ENCODE measurements at places on chromosomes 2 and 18. TPM values are rescaled to one million over a fixed set of nuclear protein-coding genes. Genes with fewer than 3 reads are reported as not detected.

GRCh38 chr18:77062518-77063003 lies 70.0 kb downstream of the MBP start:
- DNase-seq: no peak

GRCh38 chr2:19812166-19812565 lies 89.6 kb downstream of the TTC32 start:
- no peak for DNase-seq

DNA sequence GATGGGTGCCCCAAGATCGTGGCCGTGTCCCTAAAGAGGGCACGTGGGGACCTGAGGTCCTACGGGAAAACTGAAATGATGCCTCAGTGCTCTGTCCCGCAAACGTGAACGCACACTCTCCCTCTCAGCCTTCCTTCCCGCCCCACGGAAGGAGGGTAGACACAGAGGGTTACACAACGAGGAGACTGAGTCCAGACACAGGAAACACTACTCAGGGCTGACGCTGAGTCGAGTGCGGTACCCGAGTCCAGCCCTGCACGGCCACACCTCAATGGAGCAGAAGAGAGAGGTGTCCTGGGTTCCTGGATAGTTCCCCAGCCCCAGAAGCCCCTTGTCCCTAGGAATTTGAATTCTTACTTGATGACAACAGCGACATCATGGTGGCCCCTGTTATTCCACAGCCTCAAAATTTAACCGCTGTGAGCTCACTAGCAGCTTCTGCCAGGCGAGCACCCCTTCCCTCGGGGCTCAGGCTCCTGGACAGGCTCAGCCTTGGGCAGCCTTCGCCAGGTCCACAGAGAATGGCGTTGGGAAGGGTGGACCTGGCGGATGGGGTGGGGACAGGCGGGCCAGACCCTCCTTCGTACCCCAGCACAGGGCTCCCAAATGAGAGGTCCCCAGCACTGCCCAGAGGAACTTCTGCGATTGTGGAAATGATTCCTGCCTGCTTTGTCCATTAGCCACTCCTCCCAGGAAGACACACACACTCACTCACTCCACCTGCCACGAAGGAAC lies 980 bp upstream of the RNPEPL1 start:
- no peak for DNase-seq

DNA sequence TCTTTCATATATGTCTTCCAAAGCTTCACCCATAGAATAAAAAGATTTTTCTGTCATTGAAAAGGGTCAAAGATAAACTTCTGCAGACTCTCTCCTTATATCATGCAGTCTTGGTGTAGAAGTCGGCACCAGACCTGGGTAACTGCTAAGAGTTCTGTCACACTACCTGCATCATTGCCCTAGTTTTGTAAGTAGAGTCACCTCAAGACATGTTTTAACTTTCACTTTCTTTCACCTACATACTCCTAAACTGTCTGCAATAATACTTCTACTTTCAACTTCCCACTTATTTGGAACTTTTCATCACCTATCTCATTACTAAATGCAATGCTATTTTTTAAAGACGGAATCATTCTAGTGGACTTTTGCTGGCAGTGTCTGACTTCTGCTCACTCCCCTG lies 475.6 kb upstream of the VRK2 start:
- DNase-seq: no peak

- DNase-seq: no peak
Observed at GRCh38 chr2:165584126-165584654, 114.7 kb downstream of the CSRNP3 start.

GRCh38 chr18:48922801-48923730 lies 27.7 kb downstream of the SMAD7 start:
- peak; percentile 63 for DNase-seq

DNA sequence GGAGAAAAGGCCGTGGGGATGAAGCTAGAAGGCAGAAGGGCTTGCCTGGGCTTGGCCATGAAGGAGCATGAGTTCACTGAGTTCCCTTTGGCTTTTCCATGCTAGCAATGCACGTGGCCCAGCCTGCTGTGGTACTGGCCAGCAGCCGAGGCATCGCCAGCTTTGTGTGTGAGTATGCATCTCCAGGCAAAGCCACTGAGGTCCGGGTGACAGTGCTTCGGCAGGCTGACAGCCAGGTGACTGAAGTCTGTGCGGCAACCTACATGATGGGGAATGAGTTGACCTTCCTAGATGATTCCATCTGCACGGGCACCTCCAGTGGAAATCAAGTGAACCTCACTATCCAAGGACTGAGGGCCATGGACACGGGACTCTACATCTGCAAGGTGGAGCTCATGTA lies 2.9 kb downstream of the CTLA4 start:
- no peak for DNase-seq

DNA sequence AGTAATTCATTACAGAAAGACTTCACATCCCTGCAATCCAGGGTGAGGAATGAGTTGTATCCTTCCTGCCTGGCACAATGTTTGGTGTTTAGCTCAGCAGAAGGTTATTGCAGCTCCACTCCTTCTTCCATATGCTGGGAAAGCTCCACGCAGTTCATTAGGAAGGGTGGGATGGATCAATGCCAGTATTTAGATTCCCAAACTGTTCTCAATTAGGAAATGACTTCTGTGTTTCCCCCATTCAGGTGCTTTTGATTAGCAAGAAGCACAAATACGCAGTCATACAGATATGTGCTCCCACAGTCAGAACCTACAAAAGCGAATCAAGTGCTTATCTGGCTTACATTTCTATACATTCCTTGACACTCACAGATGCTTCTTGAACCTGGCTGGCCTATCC lies 340.6 kb downstream of the NYAP2 start:
- no peak for DNase-seq

DNA sequence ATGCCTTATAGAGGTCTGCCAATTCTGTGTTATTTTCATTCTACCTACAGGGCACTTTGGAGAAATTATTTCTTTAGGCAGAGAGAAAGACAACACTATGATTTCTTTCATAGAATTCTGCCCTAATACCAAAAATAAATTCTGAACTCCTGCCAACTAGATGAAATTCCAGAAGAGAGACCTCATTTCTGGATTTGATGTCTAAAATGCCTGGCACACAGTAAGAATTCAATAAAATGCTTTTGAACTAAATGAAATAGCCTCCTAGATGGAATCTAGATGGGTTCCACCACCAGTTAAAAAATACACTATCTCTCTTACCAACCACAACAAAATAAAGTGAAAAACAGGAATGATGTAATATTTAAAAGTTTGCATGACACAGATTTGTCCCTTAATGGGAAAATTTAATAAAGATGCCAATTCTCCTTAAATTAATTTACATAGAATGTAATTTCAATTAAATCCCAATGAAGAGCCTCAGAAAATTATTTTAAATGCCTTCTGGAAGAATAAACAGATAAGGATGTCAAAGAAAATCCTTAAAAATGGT lies 75.0 kb downstream of the OSBPL1A start:
- DNase-seq: no peak

- DNase-seq: no peak
Observed at GRCh38 chr2:201996679-201997314, 36.9 kb upstream of the FZD7 start.

GRCh38 chr2:186575302-186575701 lies 14.6 kb upstream of the ITGAV start:
- peak; percentile 99 for DNase-seq

DNA sequence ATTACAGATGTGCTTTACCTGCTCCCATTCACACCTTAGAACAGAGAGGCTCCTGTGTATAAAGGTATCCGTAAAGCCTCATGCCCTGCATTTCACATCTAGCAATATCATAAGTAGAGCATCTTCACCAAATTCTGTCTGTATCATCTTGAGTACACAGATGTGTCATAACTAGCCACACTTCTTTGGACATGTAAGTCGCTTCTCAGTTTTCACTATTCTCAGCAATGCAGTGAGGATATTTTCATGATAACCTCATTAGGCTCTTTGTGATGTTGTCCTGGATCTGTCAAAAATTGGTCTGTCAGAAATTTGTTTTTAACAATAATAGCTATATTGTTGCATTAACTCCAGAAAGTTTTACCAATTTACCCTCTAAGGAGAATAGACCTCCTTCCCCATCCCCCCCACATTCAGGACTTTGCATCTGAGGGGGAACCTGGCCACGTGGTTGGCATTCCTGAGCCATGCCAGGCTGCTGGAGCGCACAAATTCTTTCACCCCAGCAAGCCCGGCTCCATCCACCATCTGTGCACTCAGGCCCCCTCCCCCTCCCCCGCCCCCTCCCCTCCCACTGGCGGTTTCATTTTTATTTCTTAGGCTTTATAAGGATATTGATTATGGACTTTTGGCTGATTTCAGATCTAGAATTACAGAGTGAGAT lies 34.1 kb downstream of the AGAP1 start:
- no peak for DNase-seq

GRCh38 chr2:199603721-199604291 lies 146.1 kb upstream of the SATB2 start:
- no peak for DNase-seq

- DNase-seq: no peak
Observed at GRCh38 chr18:48397021-48397420, 12.2 kb downstream of the ZBTB7C start.

DNA sequence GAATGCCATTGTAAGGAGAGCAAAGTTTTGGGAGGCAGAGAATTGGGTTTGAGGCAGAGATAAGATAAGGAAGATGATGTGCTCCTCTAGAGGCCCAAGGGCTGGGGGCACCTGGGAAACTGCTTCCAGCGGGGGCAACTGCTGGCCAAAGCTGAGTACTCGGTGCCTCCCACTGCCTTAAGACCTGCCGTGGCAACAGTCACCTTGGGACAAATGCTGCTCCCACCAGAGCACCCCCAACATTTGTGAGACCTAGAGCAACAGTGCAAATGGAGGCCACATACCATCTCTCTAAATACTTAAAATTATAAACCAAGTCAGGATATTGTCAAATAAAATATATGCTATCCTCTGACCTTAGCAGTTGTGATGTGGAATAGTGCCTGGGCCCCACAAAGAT lies 127.1 kb downstream of the CAPN13 start:
- no peak for DNase-seq

GRCh38 chr2:30253873-30254684 lies 22.7 kb downstream of the LBH start:
- no peak for DNase-seq

DNA sequence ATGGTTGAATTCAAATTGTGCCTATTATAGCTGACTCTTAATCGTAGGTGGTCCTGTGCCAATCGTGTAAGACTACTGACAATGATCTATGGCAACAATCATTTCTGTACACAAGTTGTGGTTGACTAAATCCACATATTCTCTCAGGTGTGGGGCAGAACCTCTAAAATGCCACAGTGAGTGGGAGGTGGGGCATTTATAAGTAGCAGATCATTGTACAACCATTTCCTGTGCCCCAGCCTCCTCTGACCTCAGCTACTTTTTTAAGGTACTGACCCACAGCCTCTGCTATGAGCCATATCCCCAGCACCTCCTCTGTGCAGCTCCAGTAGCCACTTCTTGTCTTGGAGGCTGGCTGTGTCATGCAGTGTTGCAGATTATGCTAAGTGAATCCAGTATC lies 48.6 kb upstream of the RAPH1 start:
- DNase-seq: peak; percentile 73

DNA sequence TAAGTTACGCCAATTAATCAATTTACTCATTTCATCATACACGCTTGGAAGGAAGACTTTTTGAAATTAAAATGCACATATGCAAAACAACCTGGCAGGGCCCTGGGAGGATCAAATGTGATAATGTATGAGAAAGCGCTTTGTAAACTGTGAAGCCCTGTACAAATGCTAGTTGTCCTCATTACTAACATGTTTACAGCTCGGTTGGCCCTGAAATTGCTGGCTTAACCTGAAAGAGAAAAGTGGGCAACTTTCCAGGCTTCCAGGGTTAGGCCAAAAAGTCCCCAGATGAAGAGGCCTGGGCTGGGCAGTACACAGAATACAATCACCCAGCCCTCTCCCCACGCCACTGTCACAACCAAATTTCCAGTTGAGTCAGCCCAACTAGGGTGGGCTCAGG lies 60.2 kb downstream of the DNMT3A start:
- DNase-seq: no peak

- DNase-seq: no peak
Observed at GRCh38 chr18:5879479-5879882, 15.8 kb downstream of the TMEM200C start.

DNA sequence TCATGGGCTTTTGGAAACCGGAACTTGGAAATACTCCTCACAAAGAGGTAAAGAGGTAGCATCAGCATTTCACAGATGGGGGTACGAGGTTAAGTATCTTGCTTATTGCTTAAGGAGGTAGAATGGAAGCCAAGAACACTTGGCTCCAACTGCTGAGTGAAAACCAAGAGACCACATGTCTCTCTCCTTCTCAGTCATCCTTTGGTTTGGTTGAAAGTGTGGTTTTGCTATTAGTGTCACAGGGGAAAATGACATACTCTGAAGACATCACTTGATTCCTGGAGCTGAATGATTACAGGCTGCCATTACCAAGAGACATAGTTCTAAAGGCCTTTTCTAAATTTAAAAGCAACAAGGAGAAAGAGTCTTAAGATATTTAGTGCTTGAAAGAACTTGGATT lies 41.5 kb downstream of the ANTXR1 start:
- DNase-seq: no peak

- DNase-seq: no peak
Observed at GRCh38 chr2:113910967-113911678, 21.2 kb downstream of the ACTR3 start.

GRCh38 chr2:36540986-36541754 lies 56.8 kb downstream of the FEZ2 start:
- no peak for DNase-seq

GRCh38 chr2:145032791-145033190 lies 512.9 kb upstream of the ZEB2 start:
- DNase-seq: no peak

DNA sequence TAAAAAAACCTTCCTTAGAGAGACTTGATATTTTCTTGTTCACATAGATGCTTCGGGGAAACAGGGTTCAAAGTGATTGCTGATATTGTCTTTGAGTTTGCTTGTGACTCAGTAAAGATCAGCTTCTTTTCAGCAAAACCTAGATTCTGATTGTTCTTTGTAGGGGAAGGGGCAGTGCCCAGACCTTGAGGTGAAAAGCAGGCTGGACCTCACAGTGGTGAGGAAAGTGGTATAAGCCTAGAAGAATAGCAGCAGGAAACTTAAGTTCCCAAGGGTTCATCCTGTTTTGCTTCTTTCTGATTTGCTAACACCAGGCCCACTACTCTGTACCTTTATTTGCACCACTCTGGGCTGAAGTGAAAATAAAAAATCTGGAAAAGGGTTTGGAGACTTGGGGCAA lies 20.9 kb downstream of the UBXN4 start:
- DNase-seq: no peak

DNA sequence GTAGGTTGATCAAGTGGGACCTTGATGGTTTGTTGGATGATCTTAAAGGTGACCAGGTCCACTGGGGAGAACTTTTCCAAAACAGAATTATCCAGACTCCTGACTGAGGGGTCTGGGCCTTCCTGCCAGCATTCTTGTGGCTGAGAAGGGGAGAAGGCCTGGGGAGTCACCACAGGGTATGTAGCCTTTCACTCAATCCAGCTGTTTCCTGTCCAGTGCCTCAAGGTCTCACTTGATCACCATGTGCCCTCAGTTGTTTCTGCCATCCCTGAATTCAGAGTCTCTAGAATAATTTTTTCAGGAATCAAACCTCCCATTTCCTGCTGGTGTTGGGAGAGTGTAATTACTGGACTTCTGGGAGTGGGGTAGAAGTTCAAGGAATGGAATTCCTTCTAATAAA lies 54.4 kb upstream of the TANC1 start:
- no peak for DNase-seq

- DNase-seq: no peak
Observed at GRCh38 chr2:159797543-159798375, at the start of gene CD302. Gene CD302 (minus strand): TSS chr2:159798208. CDS start chr2:159798198, 10 bp downstream.

The CNGA3 gene
- 0.21 TPM for total RNA-seq

The ZAP70 gene
- total RNA-seq: 0.55 TPM

The CCDC141 gene
- not detected for total RNA-seq

The CFAP53 gene
- total RNA-seq: 0.29 TPM

The CRYGD gene
- total RNA-seq: not detected

The EVA1A gene
- total RNA-seq: 144 TPM

The KCNF1 gene
- total RNA-seq: 3.1 TPM

The AUP1 gene
- 143 TPM for total RNA-seq
